ENCODE measurements at places on chromosomes 3 and 15.

DNA sequence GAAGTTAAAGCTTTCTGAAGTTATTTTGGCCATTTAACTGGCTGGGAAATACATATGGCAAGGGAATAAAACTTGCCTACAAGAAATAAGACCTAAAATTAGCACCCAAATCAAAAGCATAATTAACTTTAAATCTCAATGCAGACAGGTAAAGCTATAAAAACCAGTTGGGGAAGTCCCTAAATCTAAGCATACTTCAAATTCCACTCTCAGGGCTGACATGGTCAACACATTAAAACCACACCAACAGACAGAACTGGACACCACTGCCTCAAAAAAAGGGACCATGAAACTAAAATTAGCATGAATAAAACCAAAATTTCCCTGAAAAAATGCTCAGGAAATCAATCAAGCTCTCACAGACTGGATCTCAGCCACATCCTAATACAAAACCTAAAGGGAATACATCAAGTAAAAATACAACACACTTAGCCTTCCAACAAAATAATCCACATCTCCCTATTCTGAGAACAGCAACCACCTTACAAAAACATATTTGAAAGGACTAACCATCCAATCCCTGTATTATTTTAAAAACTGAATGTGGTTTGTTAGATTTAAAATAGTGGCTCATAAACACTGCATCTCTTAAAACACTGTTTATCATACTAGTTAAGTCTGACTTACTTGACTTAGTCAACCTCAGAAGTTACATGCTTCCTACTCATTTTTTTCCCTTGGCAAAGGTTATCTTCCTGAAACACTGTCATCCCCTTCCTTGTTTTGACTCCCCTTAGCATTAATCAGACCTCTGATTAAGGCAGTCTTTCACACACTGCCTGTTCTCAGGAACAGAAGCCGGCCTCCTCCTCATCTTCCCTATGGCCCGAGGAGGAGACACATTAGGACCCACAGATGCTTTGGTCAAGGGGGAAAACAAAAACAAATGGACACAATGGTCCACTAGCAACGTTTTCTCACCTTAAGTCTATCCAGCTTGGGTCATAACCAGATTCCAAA lies 8.3 kb downstream of the TRA2B start:
- DNase-seq, result no peak

GRCh38 chr15:89128320-89129122 lies 40.3 kb downstream of the ABHD2 start:
- no peak for DNase-seq

- no peak for DNase-seq
Measured at GRCh38 chr3:55089211-55089610, 161.4 kb upstream of the LRTM1 start.

DNA sequence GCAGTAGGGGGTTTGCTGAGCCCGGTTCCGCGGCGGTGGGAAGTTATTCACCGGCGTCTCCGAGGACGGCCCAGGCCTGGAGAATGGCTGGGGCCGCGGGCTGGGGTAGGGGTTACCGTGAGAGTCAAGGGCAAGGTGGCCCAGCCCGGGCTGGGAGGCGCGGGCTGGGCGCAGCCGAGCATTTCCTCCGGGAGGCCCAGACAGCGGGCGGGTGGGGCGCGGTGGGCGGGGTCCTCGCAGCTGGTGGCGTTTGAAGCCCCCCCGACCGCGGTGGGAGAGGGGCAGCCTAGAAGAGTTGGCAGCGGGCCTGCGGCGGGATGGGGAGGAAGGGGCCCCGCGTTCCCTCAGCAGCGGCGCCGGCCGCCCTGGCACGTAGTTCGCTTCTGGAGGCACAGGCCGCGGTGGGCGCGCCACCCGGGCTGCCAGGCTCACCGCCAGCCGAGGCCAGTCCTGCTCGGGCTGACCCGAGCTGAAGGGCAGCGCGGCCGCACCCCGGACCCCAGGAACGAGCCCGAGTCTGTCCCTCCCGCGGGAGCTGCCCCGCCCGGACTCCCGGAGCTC lies 960 bp upstream of the KLF13 start:
- peak; percentile 42 for DNase-seq

- no peak for DNase-seq
Measured at GRCh38 chr3:57060089-57060821, at the start of gene SPATA12. SPATA12 (plus strand) TSS chr3:57060664; CDS start chr3:57073695, 13,031 bp downstream.

DNA sequence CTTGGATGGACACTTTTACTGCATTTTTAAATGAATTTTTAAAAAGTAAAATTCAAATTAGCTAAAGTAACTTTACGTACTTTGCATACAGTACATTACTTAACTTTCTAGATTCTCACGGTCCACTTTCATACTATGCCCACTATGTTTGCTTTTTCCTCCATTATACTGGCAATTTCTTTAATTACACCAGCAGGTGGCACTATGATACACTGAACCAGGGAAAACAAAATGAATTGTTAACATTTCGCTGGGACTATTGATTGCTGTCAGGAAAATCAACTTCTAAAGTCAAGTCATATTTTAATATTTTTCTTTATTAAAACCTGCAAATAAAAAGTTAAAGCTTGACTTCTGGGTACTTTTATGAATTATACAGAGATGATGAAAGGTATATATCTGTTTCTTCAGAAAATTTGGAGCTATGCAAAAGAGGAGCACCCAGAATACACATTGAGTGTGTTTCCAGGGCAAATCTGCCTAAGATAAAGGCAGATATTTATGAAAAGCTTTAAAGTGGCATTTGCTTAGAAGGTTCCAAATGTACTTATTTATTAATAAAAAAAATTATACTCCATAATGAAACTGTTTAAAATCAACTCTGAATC lies 21.8 kb upstream of the POU1F1 start:
- no peak for DNase-seq

GRCh38 chr3:54243056-54243931 lies 120.9 kb downstream of the CACNA2D3 start:
- DNase-seq, result no peak
